AG10803 (cell line): ENCODE measurements at places on chromosomes 6 and 20.
A peak's percentile ranks its signal among the peaks of the same experiment; 100 is the strongest.

DNA sequence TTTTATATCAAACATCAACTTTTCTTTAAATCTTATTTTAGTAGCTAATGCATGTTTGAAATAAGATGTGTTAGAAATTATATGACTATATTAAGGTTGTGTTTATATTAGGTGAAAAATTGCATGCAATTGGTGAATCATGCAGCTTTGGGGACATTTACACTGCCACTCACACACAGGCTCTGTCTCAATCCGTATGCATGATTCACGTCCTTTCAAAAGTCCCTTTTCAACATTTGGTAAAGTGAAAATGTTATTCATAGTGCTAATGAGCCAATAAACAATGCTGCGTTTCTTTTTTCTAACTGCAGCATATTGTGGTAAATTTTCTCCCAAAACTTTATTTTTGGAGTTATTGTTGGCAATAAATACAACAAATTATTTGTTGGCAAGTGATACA lies 198.0 kb downstream of the FUT9 start:
- no peak for DNase-seq

DNA sequence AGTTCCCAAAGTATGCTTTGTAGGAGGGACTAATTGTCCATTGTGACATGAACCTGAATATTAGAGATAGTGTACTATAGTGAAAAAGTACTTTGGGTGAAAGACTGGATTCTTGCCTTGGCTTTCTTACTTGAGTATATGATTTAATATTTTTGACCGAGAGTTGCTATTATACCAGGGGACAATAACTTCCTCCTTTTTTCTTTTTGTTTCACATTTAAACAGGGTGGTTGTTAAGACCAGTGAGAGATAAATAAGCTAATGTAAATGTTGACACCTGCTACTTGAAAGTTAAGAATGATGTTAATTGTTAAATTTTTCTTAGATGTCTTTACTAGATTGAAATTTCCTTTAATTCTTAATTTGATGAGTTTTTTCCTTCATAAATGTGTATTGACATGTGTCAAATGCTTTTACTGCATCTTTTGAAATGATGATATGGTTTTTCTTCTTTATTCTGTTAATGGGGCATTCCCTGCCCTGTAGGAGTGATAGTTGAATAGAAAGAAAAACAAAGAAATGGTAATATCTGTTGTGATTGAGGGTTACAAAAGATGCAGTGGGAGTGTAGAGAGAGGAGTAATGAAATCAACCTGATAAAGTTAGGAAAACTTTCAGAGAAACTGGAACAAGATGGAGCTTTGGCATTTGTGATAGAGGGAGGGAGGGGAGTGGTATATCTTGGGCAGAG lies 48.4 kb downstream of the ZFAND3 start:
- no peak for DNase-seq

GRCh38 chr6:123986938-123987337 lies 183.3 kb downstream of the NKAIN2 start:
- no peak for DNase-seq

GRCh38 chr20:47244451-47244850 lies 112.0 kb downstream of the ZMYND8 start:
- DNase-seq: peak; percentile 48
